HEK293T (cell line): ENCODE measurements at places on chromosomes 1 and 21.
A peak's percentile ranks its signal among the peaks of the same experiment; 100 is the strongest.

- no peak for DNase-seq
Observed at GRCh38 chr1:223609977-223610376, 55.5 kb downstream of the CAPN8 start.

DNA sequence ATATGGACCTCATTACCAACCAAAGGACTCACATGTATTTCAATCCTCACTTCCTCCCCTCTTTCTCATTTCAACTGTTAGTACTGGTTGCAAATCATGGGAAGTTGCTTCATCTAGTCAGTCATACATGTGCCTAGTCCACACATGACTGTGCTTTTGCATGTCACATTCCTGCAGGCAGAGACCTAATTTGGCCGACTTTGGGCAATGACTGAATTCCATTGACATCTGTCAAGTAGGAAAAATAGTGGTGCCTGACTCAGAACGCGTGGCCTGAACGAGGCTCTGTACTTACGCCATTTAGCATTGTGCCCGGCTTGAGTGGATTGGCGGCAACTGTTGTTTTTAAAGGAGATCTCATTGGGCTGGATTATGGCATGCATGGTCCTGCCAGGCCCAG lies 18.0 kb downstream of the PTPRU start:
- no peak for DNase-seq

GRCh38 chr1:37931102-37931360 lies 15.8 kb downstream of the INPP5B start:
- no peak for DNase-seq

- no peak for DNase-seq
Observed at GRCh38 chr1:2233468-2233867, 5.3 kb downstream of the SKI start.

DNA sequence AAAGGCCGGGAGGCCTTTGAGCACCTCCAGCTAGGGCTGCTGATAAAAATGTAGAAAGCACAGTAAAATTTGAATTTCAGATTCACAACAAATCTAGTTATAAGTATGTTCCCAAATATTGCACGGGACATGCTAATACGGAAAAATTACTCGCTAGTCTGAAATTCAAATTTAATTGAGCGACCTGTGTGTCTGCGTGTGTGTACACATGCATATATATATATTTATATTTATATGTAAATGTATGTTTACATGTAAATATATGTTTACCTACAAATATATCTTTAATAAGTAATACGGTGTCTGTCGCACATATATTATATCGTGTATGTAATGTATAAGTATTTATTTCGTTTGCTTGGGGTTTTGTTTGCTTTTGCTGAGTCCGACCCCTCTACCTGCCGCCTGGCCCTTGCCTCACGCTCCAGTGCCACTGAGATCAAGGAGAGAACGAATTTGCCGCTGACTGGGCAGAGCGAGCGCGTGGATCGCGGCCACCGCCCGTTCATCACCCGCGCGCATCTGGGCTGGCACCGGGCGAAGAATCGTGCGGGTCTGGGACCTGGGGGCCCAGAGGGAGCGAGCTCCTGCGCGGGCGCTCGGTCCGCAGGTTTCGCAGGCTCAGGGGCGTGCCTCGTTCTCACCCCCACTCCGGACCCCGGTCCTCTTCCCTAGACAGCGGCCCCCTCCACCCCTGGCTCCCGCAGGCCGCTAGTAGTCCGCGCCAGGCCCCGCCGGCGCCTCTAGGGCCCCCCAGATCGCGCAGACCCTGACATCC lies 534 bp upstream of the WRAP73 start:
- no peak for DNase-seq

- DNase-seq, result peak; percentile 79
Observed at GRCh38 chr1:56803561-56804156, 15.5 kb downstream of the FYB2 start.

GRCh38 chr1:185156288-185156853 lies 382 bp downstream of the TRMT1L start:
- no peak for DNase-seq

- DNase-seq, result no peak
Observed at GRCh38 chr21:27633631-27634030, 666.7 kb upstream of the ADAMTS5 start.

DNA sequence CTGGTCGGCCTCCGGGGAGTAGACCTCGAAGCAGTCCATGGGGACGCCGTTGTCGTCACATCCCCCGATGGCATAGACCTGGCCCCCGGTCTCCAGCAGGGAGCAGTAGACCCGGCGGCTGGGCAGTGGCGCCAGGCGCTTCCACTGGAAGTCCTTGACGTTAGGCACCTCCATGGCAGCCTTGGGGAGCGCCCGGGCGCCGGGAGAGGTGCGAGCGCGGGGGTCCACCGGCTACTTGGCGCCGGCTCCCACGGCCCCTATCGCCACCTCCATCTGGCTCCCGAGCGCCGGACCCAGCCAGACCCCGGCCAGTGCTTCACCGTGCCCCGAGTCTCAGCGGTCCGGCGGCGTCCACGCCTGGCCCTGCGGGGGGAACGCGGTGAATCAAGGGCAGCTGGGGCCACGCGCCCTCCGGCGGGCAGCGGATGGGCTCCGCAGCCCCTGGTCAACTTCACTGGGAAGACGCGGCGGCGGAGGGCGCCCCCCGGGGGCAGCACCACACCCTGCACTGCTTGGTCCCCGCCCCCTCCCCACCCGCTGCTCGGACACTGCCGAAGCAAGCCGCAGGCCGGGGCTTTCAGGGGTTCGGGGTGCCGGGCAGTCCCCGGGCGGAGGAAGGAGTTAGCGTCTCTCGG lies 13.2 kb downstream of the KLHDC8A start:
- no peak for DNase-seq
